ENCODE measurements at places on chromosomes 16 and 17.

GRCh38 chr17:51869387-51869786, 289.1 kb downstream of the CA10 start:
- DNase-seq = peak; percentile 2

DNA sequence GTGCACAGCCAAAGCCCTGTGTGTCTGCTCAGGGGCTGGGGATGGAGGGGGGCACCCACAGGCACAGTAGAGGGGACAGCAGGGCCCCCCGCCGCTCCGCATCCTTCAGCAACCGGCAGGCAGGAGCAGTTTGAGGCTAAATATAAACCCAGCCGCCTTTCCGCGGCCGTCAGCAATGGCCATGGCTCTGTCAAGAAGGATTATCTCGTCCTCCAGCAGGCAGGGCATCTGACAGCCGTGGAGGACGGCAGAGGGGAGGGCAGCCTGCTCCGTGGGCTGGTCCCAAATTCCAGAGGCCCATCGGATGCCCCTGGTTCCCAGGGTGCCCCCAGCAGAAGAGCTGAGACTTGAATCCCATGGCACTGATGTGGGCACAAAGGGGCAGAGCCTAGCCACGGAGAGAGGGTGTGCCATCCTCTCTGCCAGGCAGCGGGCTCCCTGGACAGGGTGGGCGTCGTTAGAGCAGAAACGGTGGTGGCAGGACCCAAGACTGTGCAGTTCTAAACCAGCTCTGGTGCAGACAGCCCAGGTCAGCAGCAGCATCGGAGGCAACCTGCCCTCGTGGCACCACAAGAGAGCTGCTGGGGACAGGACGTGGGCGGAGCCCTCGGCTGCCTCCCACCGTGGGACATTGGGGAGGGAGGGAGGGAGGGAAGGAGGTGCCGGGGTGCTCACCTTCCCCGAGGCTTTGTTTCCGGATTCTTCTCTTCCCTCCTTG, 198.8 kb upstream of the CIBAR2 start:
- peak; percentile 44 for DNase-seq

GRCh38 chr16:86922311-86922710, 344.0 kb downstream of the FOXL1 start:
- no peak for DNase-seq

DNA sequence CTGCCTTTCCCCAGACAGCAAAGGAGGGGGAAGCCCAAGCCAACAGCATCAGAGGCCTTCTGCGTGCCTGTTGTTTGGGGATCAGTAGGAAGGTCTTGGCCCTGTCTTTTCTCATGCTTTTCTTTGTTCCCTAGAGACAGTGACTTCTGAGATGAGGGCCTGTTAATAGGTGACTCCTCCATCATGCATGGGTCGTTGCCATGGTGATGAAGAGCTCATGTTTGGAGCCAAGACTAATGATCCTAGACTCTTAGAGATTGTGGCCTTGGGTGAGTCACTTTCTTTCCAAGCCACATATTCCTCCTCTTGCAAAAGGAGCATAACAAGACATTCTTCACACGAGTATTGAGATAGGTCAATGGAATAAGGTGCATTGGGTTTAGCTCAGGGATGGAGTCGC, 201.1 kb upstream of the ASIC2 start:
- no peak for DNase-seq

DNA sequence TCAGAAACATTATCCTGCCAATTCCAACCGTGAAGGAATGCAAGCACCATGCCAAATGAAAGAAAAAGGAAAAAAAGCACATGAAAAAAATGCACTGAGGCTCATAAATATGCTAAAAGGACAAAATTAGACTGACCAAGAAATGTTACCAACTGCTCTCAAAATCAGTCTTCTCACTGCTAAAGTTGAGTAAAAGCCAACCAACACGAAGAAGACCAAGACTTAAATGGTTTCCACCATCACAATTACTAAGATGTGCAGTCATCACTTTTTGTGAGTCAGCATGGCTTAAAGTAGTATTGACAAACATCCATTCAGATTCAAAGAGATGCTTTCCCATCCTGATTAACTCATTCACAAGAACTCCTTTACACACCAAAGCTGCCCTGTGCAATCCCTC, 16.4 kb downstream of the CDYL2 start:
- no peak for DNase-seq
